ENCODE measurements at places on chromosomes 3 and 15.

- no peak for DNase-seq
These were observed 28.7 kb upstream of the HACD2 start for GRCh38 chr3:123613543-123613942.

DNA sequence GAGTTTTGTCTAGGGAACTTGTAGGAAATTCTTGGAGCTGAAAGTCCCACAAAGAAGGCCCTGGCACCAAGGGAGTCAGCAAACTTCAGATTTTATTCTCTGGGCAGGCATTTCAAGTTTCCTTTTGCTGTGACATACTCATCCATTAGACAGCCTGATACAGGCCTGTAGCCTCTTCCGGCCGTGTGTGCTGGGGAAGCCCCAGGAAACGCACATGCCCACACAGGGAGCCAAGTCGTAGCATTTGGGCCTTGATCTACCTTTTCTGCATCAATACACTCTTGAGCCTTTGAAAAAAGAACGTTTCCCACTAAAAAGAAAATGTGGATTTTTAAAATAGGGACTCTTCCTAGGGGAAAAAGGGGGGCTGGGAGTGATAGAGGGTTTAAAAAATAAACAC lies 15.0 kb downstream of the TIGIT start:
- DNase-seq = no peak

GRCh38 chr15:64942356-64942755 lies 30.7 kb downstream of the ANKDD1A start:
- DNase-seq = no peak

DNA sequence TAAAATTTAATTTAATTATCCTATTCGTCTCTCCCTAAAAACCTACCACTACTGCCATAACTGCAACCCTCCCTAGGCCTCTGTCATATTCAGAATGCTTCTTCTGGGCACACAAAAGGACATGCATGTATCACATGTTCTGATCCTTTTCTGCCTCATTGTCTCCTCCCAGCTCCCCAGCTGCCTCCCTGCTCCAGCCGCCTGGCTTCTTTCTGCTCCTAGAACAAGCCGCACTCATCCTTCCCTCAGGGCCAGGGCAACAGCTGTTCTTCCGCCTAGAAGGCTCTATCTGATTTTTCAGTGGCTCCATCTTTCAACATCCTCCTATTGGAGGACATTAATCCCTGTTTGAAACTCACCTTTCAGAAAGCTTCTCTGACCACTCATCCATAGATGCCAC lies 38.6 kb downstream of the TMED3 start:
- no peak for DNase-seq

GRCh38 chr3:9951962-9952805 lies at the start of gene PRRT3:
Gene PRRT3, minus strand, starts transcription at chr3:9952408. Its CDS starts 2,293 bp downstream, at chr3:9950115.
- no peak for DNase-seq

DNA sequence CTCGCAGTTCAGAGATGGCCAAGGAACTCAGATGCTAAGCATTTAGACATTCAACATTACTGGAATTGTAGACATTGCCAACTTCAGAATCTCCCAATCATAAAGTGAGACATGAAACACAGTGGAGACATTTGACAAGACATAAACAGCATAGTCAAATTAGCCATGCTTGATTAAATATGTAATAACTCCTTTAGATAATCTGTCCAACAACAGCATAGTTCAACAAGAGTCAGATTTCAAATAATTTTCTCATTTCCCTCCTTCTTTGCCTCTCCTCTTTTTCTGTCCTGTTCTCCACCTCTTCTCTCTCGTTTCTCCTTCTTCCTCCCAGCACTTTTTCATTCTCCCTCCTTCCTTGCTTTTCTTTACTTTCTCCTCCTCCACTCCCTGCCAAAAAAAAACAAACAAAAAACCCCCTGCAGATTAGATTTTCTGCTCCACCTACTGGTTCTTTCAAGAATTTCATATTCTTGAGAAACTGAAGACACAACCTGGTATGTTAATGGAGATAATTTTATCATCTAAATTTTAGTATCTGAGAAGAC lies 20.2 kb downstream of the CPOX start:
- DNase-seq = no peak
